ENCODE measurements at places on chromosomes 16 and 17. TPM values are rescaled to one million over a fixed set of nuclear protein-coding genes. Genes with fewer than 3 reads are reported as not detected.

- H3K4me3 ChIP-seq: peak overlapping the region; percentile 91
- no peaks in the 10 kb centered on the region for H3K4me1 ChIP-seq
- peaks cover 35% of the 10 kb centered on the region for H3K36me3 ChIP-seq
Measured at GRCh38 chr16:89873972-89874689, 739 bp downstream of the TCF25 start.

DNA sequence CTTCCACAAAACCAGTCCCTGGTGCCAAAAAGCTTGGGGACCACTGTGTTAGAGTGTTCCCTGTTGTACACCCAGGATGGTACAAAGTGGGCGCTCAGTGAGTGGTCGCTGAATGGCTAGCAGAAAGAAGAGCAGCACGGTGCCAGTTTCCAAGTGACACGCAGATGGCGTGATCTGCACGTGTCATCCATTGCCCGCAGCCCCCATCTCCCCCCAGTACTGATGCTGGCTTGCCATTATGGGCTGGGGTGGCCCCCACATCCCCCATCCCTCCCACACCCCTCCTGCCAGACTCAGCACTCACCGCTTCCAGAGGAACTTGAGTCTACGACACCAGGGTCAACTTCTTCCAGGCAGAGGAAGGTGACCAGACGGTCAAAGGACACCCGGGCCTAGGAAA, 36.5 kb downstream of the ABCC6 start:
- no peak overlapping the region for H3K4me3 ChIP-seq
- no peaks in the 10 kb centered on the region for H3K4me1 ChIP-seq
- no peaks in the 10 kb centered on the region for H3K36me3 ChIP-seq
- peak; percentile 33 for DNase-seq
- no peak overlapping the region for H3K27ac ChIP-seq
- H3K27me3 ChIP-seq: no peaks in the 10 kb centered on the region

GRCh38 chr16:83674931-83675535, 132.7 kb upstream of the HSBP1 start:
- H3K4me3 ChIP-seq: no peak overlapping the region
- DNase-seq: no peak
- H3K27me3 ChIP-seq: no peaks in the 10 kb centered on the region

The NOD2 gene
- 0.63 TPM for total RNA-seq

DNA sequence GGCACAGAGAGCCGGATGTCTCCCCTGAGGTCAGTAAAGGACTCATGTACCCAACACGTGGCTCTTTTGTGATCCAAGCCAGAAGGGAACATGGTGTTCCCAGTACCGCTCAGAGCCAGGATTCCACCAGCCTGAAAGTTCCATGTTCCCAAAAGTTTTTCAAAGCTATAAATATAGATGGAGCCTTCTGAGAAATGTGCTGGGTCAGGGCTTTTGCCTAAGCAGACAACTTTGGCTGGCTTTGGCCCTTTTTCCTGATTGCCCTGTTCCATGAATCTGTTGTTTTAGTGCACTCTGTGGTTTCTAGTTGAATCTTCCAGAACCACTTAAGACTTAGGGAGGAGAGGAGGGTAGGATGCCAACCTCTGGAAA, 128.5 kb upstream of the HS3ST2 start:
- H3K36me3 ChIP-seq: no peaks in the 10 kb centered on the region
- peak; percentile 53 for DNase-seq
- H3K27me3 ChIP-seq: no peaks in the 10 kb centered on the region
- no peak overlapping the region for H3K27ac ChIP-seq

GRCh38 chr16:58218786-58219185, 20.9 kb upstream of the CSNK2A2 start:
- no peaks in the 10 kb centered on the region for H3K27me3 ChIP-seq
- no peak for DNase-seq
- no peaks in the 10 kb centered on the region for H3K36me3 ChIP-seq
- no peak overlapping the region for H3K4me3 ChIP-seq

The KRTAP3-2 gene
- total RNA-seq: not detected

The SCNN1B gene
- not detected for total RNA-seq

All from heart left ventricle (tissue), 16 donors.